Upper lobe of left lung (tissue), 6 donors: ENCODE measurements at places on chromosomes 5 and 9.

DNA sequence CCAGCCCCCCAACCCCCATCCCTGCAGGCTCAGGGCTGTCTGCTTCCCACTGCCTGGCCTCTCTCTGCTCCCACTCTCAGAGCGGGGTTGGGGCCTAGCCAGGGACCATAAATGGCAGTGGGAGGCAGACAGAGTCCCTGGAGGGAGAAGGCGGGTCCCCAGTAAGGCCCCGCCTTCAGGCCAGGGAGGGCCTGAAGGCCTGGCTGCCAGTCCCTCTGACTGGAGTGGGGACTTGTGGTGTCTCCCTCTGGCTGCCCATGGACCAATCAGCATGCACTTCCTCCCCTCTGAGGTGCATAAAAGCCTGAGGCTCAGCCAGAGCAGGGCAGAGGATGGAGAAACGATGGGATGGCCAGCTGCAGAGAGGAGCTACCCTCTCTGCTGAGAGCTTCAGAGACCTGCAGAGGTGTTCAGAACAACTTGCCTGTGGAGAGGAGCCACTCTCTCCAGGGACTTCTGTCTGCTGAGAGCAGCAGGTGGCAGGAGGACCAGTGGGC is 2.7 kb upstream of the BTNL9 start:
- no peak overlapping the region for H3K4me3 ChIP-seq
- DNase-seq, result no peak
- H3K4me1 ChIP-seq, result no peaks in the 10 kb centered on the region
- H3K27ac ChIP-seq, result no peak overlapping the region

- no peaks in the 10 kb centered on the region for H3K27me3 ChIP-seq
- H3K4me1 ChIP-seq, result no peaks in the 10 kb centered on the region
- H3K36me3 ChIP-seq, result no peaks in the 10 kb centered on the region
- H3K27ac ChIP-seq, result no peak overlapping the region
- no peak for DNase-seq
- no peak overlapping the region for H3K4me3 ChIP-seq
Measured at GRCh38 chr5:100110497-100110896, 424.7 kb upstream of the FAM174A start.

- no peaks in the 10 kb centered on the region for H3K27me3 ChIP-seq
- DNase-seq, result no peak
- no peak overlapping the region for H3K27ac ChIP-seq
- no peak overlapping the region for H3K4me3 ChIP-seq
- H3K4me1 ChIP-seq, result no peaks in the 10 kb centered on the region
Measured at GRCh38 chr9:133591116-133591910, 17.9 kb downstream of the FAM163B start.

GRCh38 chr5:174401793-174402192 is 322.6 kb upstream of the MSX2 start:
- H3K4me3 ChIP-seq, result no peak overlapping the region
- no peaks in the 10 kb centered on the region for H3K27me3 ChIP-seq
- H3K36me3 ChIP-seq, result no peaks in the 10 kb centered on the region

- DNase-seq, result no peak
- no peaks in the 10 kb centered on the region for H3K4me1 ChIP-seq
- H3K27me3 ChIP-seq, result no peaks in the 10 kb centered on the region
- no peak overlapping the region for H3K27ac ChIP-seq
- no peak overlapping the region for H3K4me3 ChIP-seq
- no peaks in the 10 kb centered on the region for H3K36me3 ChIP-seq
Measured at GRCh38 chr9:109487247-109487646, 10.9 kb downstream of the PTPN3 start.

DNA sequence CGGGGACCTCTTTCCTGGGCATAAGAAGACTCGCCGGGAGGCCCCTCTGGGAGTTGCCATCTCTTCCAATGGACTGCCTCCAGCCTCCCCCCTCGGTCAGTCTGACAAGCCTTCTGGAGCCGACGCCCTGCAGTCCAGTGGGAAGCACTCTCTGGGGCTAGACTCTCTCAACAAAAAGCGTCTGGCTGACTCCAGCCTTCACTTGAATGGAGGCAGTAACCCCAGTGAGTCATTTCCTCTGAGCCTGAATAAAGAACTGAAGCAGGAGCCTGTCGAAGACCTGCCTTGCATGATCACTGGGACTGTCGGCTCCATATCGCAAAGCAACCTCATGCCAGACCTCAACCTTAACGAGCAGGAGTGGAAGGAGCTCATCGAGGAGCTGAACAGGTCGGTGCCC is 28.4 kb upstream of the LTC4S start:
- H3K27ac ChIP-seq, result peak overlapping the region; percentile 77
- peaks cover 63% of the 10 kb centered on the region for H3K4me1 ChIP-seq
- peaks cover 28% of the 10 kb centered on the region for H3K36me3 ChIP-seq
- H3K4me3 ChIP-seq, result no peak overlapping the region
- no peak for DNase-seq

GRCh38 chr9:93024646-93024910 is 33.9 kb upstream of the SUSD3 start:
- no peaks in the 10 kb centered on the region for H3K27me3 ChIP-seq
- H3K27ac ChIP-seq, result peak overlapping the region; percentile 49
- no peak for DNase-seq
- no peak overlapping the region for H3K4me3 ChIP-seq

- H3K27ac ChIP-seq, result no peak overlapping the region
- H3K36me3 ChIP-seq, result no peaks in the 10 kb centered on the region
- peaks cover 85% of the 10 kb centered on the region for H3K27me3 ChIP-seq
- H3K4me3 ChIP-seq, result no peak overlapping the region
- peaks cover 43% of the 10 kb centered on the region for H3K4me1 ChIP-seq
- DNase-seq, result no peak
Measured at GRCh38 chr9:126616521-126616976, 2.8 kb downstream of the LMX1B start.

GRCh38 chr5:32173267-32174010 is 680 bp downstream of the GOLPH3 start:
- no peaks in the 10 kb centered on the region for H3K27me3 ChIP-seq
- H3K27ac ChIP-seq, result peak overlapping the region; percentile 98
- peaks cover 27% of the 10 kb centered on the region for H3K4me1 ChIP-seq
- DNase-seq, result peak; percentile 67
- H3K36me3 ChIP-seq, result peaks cover 6% of the 10 kb centered on the region

DNA sequence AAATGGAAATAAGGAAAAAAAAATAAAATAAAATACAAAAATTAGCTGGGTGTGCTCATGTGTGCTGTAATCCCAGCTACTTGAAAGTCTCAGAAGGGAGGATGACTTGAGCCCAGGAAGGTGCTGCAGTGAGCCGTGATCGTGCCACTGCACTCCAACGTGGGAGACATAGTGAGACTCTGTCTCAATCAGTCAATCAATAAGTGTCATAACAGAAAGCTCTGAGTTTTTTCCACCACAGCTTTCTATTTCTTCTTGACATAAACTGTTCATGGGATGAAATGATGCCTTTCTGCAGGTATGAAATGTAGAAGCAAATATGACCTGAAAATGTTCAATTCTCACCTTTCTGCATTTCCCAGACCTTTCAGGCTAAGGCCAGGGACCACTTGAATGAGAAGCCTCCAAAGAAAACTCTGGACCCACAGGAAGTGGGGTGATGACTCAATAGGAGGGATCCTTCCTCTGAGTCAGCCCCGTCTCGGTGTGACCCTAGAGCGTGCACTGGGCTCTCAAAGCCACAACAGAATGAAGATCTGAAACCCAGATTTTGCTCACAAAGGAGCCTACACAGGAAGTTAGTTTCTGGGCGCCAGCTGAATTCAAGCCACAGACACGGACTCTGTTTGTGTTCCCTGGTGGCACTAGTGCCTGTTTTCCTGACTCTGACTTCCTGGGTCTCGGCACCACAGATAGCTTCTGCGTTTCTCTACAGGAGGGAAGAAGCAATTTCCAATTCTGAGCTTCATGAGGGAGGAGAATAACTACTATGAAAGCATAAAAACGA is 62.0 kb downstream of the ANKH start:
- peaks cover 9% of the 10 kb centered on the region for H3K4me1 ChIP-seq
- H3K27me3 ChIP-seq, result no peaks in the 10 kb centered on the region
- H3K4me3 ChIP-seq, result no peak overlapping the region
- H3K36me3 ChIP-seq, result no peaks in the 10 kb centered on the region
- H3K27ac ChIP-seq, result peak overlapping the region; percentile 63

GRCh38 chr5:179226696-179227095 is 118.6 kb downstream of the ADAMTS2 start:
- H3K36me3 ChIP-seq, result no peaks in the 10 kb centered on the region
- H3K4me1 ChIP-seq, result no peaks in the 10 kb centered on the region
- H3K27ac ChIP-seq, result no peak overlapping the region
- no peak overlapping the region for H3K4me3 ChIP-seq
- DNase-seq, result no peak
- H3K27me3 ChIP-seq, result no peaks in the 10 kb centered on the region

- H3K4me3 ChIP-seq, result no peak overlapping the region
- H3K36me3 ChIP-seq, result no peaks in the 10 kb centered on the region
- H3K27ac ChIP-seq, result no peak overlapping the region
- H3K27me3 ChIP-seq, result no peaks in the 10 kb centered on the region
- DNase-seq, result no peak
- H3K4me1 ChIP-seq, result no peaks in the 10 kb centered on the region
Measured at GRCh38 chr5:169169783-169170182, 131.2 kb downstream of the SLIT3 start.

DNA sequence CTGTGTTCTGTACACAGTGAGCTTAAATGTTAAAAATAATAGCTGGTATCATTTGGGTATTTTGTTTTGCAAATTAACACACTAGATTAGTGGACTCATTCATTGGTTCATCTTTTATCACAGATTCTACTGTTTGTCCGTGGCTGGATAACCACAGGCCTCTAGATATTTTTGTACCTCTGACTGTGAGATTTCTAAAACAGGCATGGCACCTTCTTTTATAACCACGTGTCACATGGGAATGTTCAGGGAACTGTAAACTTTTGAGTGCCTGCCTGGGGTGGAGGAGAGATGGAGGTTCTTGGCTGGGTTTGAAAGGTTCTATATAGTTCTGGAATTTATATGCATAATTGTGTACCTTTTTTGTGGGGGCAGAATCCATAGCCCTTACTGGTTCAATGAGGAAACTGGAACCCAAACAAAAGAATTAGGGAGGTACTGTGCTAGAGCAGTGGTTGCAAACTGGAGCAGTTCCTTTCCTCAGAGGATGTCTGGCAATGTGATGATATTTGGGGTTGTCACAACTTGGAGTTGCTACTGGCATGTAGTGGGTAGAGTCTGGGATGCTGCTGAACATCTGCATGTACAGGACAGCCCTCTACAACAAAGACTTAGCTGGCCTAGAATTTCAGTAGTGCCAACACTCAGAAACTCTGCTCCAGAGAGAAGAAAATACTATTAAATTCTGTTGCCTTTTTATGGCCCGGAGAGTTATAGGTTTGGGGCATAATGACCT is 16.9 kb downstream of the TLE4 start:
- H3K4me3 ChIP-seq, result no peak overlapping the region
- peaks cover 12% of the 10 kb centered on the region for H3K4me1 ChIP-seq
- no peaks in the 10 kb centered on the region for H3K36me3 ChIP-seq
- DNase-seq, result no peak
- no peaks in the 10 kb centered on the region for H3K27me3 ChIP-seq

GRCh38 chr9:97276310-97276852 is 31.1 kb upstream of the CCDC180 start:
- H3K4me3 ChIP-seq, result no peak overlapping the region
- DNase-seq, result peak; percentile 5
- no peaks in the 10 kb centered on the region for H3K4me1 ChIP-seq
- H3K36me3 ChIP-seq, result peaks cover 6% of the 10 kb centered on the region
- H3K27ac ChIP-seq, result no peak overlapping the region
- no peaks in the 10 kb centered on the region for H3K27me3 ChIP-seq

GRCh38 chr5:147309621-147310020 is 74.8 kb downstream of the STK32A start:
- H3K27ac ChIP-seq, result no peak overlapping the region
- no peaks in the 10 kb centered on the region for H3K4me1 ChIP-seq
- H3K27me3 ChIP-seq, result no peaks in the 10 kb centered on the region
- DNase-seq, result no peak

GRCh38 chr5:31476738-31477141 is 55.2 kb downstream of the DROSHA start:
- H3K4me3 ChIP-seq, result no peak overlapping the region
- H3K36me3 ChIP-seq, result no peaks in the 10 kb centered on the region
- H3K4me1 ChIP-seq, result no peaks in the 10 kb centered on the region

DNA sequence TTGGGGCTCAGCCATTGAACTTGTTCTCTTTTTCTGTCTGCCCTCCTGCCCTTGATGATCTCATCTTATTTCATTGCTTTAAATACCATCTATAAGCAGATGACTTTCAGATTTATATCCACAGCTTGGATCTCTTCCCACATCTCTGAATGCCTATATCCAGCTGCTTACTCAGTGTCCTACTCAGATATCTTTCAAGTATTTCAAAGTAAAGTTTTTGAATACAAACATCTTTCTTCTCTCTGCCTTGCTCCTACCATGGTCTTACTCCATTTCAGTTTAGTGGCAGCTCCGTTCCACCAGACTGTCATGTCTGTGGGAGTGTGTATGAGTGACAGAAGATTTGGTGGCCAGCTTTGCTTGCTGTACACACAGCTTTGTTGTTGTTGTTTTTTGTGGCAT is 59.7 kb downstream of the ERBIN start:
- no peaks in the 10 kb centered on the region for H3K36me3 ChIP-seq
- H3K4me1 ChIP-seq, result no peaks in the 10 kb centered on the region
- no peak overlapping the region for H3K4me3 ChIP-seq
- no peaks in the 10 kb centered on the region for H3K27me3 ChIP-seq

GRCh38 chr9:112772215-112772509 is 21.6 kb downstream of the SNX30 start:
- H3K4me3 ChIP-seq, result no peak overlapping the region
- peaks cover 4% of the 10 kb centered on the region for H3K4me1 ChIP-seq
- H3K27me3 ChIP-seq, result no peaks in the 10 kb centered on the region
- no peak overlapping the region for H3K27ac ChIP-seq
- H3K36me3 ChIP-seq, result no peaks in the 10 kb centered on the region

DNA sequence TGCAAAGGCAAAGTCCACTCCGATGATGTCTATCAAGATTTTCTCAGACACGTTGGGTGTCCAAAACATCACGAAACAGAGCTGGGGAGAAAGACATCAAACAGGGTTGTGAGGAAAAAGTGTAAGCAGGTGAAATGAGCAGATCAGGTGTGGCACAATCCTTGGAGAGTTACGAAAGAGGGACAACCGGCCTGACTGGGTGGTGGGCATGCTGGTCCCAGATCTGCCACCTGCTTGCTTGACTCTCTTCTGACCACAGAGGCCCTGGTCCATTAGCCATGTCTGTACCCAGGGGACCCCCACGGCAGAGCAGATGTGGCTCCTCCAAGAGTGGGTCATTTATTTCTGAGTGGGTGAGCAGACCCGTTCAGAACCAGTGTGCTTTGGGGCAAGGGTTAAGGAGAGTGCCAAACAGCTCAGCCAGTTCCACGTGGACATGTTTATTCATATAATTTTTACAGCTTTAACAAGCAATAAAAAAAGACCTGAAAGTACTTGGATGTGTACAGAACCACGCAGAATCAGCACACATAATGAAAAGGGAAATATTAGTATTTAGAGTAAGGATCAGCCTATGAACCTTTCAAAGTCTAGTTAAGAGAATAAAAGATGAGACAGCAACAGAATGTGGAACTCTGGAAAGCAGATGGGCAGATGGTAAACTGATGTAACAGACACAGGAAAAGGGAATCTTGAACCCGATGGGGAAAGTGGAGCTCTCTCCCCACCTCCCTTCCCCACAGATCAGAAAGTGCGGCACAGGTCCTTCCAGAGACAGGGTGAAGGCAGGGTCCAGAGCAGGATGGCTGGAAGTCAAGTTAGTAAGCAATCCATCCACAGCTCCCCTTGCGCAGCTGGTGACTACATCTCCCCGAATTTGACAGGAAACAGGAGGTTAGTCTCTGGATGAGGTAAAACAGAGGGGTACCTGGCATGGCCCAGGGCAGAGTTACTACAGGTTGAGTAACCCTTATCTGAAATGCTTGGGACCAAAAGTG is 52.5 kb downstream of the OTULIN start:
- no peak overlapping the region for H3K4me3 ChIP-seq
- H3K27me3 ChIP-seq, result no peaks in the 10 kb centered on the region
- no peak for DNase-seq
- H3K27ac ChIP-seq, result no peak overlapping the region
